Breast epithelium (tissue), 4 donors: ENCODE measurements at places on chromosomes 6 and 20. TPM values are rescaled to one million over a fixed set of nuclear protein-coding genes. Genes with fewer than 3 reads are reported as not detected.

DNA sequence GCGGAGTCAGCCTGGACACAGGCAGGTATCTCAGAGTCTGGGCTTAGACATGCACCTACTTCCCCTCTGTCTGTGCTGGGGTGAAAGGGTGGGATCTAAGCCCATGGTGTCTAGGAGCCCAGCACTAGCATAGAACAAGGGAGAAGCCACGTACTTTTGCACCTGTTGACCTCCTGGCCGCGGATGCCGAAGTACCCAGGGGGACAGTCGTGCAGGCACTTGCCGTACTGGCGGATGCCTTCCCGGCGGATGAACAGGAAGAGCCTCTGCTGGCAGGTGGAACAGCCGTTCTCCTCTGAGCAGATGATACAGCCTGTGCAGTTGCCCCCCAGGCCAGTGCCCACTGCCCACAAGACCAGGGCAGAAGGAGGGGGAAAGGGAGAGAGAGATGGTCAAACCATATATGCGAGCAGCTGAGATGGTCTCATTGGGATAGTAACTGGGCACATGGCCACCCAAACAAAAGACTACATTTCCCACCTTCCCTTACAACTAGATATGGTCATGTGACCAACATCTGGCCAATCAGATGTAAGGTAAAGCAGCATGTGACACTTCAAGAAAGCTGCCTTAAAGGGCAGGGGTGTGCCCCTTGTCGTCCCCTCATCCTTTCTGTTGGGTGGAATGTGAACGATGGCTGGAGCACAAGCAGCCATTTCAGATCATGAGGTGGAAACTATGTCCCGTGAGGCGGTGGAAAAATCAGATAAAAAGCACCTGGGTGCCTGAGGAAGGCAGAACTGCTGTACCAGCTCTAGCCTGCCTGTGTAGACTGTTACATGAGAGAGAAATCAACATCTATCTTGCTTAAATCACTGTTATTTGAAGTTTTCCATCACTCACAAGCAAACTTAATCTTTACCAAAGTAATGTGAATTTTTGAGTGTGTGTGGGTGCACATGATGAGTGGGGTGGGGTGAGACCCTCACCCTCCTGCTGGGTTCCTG is 34.0 kb downstream of the RSPO4 start:
- no peak for DNase-seq

DNA sequence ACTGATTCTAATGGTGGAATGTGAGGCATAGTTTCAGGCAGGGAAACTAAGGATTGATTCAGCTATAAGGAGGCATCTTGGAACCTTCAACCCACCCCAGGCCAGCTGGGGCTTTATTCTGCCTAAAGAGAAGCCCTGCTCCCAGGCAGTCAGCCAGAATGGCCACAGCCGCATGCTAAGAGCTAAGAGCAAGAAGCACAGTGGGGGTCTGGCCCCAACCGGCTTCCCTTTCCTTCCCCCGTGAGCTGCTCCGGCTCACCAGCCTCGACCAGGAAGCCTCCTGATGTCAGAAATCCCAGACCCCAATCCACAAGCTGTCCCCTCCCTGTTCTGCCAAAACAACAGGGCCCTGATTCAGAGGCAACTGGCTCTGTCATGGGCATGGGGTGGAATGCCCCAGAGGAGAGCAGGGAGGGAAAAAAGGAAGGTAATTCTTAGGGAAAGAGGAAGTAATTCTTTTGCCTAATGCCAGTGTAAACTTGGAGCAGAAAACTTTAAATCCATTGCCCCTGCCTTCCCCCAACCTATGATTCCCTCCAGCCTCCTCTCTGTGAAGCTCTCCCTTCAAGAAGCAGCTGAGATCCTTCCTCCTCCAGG is 6.9 kb downstream of the GRM4 start:
- no peak for DNase-seq

DNA sequence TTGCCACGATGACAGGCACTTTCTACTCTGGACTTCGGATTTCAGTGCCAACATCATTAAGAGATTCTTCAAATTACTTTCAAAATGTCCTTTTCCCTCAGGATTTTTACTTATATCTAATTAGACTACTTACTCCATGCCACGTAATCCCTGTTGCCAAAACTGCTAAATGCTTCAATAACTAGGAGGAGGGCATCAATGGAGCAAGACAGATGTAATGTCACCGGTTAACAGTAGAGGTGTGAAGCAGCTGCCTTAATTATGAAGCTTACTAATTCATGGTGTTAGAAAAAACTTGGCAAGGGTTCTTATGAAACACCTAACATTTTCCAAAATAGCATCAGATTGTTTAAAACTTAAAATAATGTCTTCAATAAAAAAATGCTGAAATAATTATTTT is 111.2 kb upstream of the SIM1 start:
- no peak for DNase-seq

GRCh38 chr6:150813993-150814359 is 51.5 kb upstream of the MTHFD1L start:
- no peak for DNase-seq

- no peak for DNase-seq
Measured at GRCh38 chr20:51142448-51142847, 119.5 kb upstream of the KCNG1 start.

GRCh38 chr6:115131709-115132490 is 789.1 kb upstream of the HS3ST5 start:
- no peak for DNase-seq

- DNase-seq: no peak
Measured at GRCh38 chr20:4534315-4534714, 187.4 kb upstream of the PRND start.

- DNase-seq: no peak
Measured at GRCh38 chr20:31569163-31570020, 35.7 kb upstream of the ID1 start.

DNA sequence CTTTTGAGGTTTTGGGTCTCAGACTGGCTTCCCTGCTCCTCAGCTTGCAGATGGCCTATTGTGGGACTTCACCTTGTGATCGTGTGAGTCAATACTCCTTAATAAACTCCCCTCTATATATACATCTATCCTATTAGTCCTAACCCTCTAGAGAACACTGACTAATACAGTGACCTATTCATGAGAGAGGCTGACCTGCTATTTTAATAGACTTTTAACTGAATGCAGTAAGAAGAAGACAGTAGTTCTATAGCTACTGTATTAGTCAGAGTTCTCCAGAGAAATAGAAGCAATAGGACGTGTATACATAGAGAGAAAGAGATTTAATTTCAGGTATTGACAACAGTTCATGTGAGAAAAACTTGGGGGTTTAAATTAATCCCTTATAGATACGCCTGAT is 53.3 kb upstream of the SMLR1 start:
- no peak for DNase-seq

- no peak for DNase-seq
Measured at GRCh38 chr6:43909474-43910148, 139.6 kb downstream of the VEGFA start.

DNA sequence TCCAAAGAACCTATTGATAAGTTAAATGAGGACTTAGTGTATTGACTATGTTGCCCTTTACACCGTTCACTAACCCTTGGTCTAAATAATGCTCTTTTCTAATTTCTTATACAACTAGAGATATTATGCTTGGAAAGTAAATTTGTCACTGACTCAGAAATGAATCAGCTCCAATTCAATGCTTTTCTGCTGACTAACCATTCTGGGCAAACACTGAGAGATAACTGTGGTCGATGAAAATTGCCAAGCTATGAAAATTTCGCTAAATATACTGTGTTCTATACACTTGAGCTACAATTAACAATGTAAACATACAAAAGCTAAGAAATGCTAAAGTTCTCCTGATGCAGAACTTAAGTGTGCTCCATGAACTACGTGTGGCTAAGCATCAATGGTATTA is 23.1 kb upstream of the FBXO9 start:
- DNase-seq: no peak

DNA sequence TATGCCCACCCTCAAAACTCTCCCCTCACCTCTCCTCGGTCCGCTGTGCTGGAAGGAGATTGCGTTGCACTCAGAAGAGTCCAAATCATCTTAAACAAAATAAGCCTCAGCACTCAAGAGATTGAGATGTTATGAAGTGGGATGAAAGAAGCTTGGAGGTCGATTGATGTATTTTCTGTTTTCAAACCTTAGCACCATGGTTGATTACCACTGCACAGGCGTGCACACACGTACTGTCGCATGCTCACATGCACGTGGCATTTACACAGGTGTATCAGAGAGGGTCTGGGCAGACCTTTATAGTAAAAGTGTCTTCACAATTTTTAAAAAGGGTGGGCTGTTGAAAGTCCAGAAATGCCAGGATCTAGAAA is 612 bp upstream of the AGPAT4 start:
- no peak for DNase-seq

DNA sequence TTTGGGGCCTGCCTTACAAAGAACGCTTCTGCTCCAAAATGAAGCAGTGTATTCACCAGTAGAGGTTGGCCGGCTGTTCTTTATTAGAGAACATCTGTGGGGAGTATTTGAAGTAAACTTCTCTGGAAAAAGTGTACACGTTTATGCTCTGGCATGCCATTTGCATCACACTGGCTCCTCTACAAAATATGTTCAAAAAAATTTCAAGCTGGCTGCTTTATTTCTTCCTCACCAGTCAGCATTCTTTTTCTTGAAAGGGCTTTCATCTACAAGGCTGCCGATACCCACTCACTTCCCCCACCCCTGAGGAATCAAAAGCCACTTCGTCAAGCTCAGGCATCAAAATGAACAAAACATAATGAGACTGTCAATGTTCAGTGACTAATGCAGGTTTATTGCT is 294.1 kb downstream of the TFAP2B start:
- DNase-seq: no peak

DNA sequence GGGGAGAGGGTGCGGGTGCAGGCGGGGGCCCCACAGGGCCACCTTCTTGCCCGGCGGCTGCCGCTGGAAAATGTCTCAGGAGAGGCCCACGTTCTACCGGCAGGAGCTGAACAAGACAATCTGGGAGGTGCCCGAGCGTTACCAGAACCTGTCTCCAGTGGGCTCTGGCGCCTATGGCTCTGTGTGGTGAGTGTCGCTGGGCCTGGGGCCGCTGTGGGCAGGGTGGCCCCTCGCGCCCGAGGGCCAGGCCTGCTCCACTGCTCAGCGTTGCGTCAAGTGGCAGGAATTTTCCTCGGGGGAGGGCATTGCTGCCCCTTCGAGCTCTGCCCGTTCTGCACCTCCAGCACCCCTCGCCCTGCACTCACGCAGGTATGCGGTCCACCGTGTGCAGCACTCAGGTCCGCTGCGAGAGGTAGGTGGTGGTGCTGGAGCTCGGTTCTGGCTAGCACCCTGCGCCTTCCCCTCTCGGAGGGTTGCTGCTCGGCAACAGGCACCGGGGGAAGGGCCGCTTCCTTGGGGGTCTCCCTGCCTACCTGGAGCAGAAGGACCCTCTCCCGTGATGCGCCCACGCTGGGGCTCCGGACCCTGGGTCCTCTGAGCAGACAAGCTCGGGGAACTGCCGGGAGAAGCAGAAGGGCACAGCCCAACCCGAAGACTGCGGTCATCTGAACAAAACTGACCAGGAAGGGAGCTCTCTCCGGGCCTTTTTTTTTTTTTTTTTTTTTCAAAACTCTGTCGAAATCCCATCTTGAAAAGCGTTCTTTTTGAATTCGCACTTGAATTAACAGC is 674 bp downstream of the MAPK14 start:
- DNase-seq: no peak

DNA sequence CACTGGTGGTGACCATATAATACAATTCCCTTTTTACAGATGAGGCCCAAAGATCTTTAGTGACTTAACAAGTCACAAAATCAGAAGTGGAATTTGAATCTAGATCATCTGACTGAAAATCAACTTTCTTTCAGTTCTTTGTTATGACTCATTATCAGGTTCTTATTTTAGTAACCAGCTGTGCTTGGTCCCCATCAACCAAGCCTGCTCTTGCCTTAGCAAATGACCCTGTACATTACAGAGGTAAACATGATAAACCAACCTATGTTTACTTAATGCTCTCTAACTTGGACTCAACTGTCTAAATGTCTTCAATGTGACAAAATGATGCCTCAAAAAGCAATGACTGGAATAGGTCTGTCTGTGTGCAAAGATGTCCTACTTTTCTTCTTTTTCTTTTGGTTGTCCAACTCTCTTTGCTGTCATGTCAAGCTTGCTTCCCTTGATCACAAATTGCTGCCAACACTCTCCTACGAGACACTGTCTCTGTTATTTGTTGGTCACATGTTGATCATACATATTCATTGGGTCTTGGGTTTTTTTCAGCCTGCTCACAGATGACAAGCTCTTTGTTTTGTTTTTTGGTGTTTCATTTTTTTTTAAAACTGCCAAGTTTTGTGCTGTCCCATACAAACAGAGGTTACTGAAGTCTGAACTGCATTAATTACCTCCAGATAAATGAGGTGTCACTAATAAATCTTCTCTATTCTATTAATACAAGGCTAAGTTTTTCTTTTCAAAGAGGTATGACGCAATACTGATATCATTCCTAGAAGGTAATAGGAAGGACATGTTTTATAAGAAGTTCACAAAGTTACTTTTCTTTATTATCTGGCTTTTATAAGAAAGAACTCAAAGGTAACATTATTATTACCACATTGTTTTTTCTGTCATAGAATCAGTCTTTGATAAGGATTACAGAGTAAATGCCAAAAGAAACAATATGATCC is 62.2 kb upstream of the PLN start:
- DNase-seq: no peak

- no peak for DNase-seq
Measured at GRCh38 chr6:84052204-84052882, 18.8 kb downstream of the MRAP2 start.

- no peak for DNase-seq
Measured at GRCh38 chr6:116564921-116565872, 6.1 kb upstream of the RWDD1 start.

- no peak for DNase-seq
Measured at GRCh38 chr20:47585087-47585747, 83.5 kb downstream of the NCOA3 start.

GRCh38 chr6:32840604-32841246 is 2.2 kb upstream of the TAP2 start:
- DNase-seq: peak; percentile 13

- no peak for DNase-seq
Measured at GRCh38 chr6:42532038-42532669, 31.7 kb upstream of the UBR2 start.

GRCh38 chr20:40617594-40617993 is 71.4 kb downstream of the MAFB start:
- no peak for DNase-seq

RIPPLY2 gene
- not detected for total RNA-seq

CNKSR3 gene
- 2.1 TPM for total RNA-seq

CAGE1 gene
- not detected for total RNA-seq

SCGN gene
- total RNA-seq: 0.80 TPM

OTOR gene
- not detected for total RNA-seq

COL9A1 gene
- not detected for total RNA-seq

LPA gene
- total RNA-seq: not detected

GGTLC1 gene
- total RNA-seq: not detected

FAM217A gene
- total RNA-seq: not detected

CST7 gene
- 0.33 TPM for total RNA-seq
